ENCODE measurements at places on chromosomes 16 and 17.

DNA sequence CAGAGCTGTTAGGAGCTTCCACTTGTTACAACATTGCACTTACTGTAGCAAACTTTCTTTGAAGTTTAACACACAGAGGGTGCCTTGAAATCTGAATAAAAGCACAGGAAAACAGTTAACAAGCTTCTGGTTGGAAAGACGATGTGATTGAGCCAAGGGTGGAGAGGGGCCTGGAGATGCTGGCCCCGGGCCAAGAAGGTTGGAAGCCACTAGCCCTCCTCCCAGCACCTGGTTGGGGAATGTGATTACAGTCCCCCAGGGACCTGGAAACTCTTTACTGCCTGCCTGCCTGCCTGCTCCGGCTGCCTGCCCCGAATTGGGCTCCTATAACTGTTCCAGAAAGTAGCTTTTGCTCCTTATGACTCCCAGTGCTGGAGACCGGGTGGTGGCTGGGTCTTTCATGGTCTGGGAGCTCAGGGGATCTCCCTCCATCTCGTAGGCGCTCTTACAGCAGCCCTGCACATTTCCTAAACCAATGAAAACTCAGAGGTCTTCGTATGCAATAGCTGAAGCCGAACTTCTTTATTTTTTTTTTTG is 48.0 kb upstream of the ZFHX3 start:
- DNase-seq = no peak

GRCh38 chr16:29304251-29304650 is 102.3 kb downstream of the NPIPB11 start:
- DNase-seq = no peak

- DNase-seq = no peak
Observed at GRCh38 chr17:15122857-15123256, 142.3 kb downstream of the PMP22 start.

DNA sequence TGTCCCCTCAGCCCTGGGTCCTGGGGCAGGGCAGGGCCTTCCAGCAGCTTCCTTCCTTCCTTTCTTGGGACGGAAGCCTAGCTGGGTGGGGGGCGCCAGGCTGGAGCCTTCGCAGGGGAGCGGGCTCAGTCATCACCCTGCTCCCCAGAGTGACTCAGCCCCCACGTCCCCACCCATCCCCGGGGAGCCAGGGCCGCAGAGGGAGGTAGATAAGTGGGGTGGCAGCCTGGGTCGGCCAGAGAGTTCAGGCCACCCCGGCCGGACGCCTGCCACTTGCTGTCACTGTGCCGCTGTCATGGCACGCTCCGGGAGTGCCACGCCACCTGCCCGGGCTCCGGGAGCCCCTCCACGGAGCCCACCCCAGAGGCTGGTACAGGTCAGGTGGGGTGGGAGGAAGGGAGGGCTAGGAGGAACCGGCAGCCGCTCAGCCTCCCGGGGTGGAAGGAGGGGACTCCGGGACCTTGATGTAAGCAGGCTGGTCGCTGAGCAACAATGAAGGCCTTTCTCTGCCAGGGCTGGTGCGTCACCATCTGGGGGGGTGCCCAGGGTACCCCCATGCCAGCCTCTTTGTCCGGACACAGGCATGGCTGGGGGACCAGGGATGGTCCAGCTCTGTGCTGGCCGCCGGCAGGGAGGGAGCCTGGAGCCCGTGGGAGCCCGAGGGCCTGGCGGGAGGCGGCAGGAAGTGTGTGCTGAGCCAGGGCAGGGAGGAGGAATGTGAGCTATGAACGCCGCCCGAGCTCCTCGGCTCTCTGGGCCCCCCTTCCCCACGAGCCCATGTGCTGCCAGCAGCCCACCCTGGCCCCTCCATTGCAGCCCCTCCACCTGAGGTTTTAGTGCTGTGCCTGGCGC is 6.6 kb downstream of the NHERF2 start:
- DNase-seq = peak; percentile 78

DNA sequence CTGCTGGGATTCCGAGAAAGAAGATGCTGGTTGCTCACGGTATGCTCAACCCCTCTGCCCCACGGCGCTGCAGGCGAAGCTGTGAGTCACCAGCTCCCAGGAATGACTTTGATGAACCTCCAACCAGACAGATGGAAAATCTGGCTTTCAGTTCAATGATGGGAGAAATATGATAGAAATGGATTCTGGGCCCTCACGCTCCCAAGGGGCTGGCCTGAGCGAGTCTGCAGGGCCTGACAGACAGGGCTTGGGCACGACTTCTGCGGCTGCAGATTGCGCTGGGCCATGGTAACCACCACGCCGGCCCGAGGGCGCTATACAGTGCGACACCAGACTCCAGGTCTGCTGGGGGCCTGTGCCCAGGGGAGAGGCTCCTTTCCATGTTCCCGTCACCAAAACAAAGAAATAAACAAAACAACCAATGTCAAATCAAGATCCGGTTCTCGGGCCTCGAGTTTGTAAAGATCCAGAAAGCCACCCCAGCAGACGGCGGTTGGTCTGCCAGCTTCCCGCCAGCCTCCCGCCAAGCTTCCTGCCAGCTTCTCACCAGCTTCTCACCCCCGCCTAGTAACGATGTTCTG is 11.1 kb upstream of the ABR start:
- no peak for DNase-seq

- no peak for DNase-seq
Observed at GRCh38 chr17:56700919-56701420, 107.5 kb downstream of the NOG start.

GRCh38 chr17:64635647-64636305 is 26.3 kb downstream of the SMURF2 start:
- DNase-seq = no peak

DNA sequence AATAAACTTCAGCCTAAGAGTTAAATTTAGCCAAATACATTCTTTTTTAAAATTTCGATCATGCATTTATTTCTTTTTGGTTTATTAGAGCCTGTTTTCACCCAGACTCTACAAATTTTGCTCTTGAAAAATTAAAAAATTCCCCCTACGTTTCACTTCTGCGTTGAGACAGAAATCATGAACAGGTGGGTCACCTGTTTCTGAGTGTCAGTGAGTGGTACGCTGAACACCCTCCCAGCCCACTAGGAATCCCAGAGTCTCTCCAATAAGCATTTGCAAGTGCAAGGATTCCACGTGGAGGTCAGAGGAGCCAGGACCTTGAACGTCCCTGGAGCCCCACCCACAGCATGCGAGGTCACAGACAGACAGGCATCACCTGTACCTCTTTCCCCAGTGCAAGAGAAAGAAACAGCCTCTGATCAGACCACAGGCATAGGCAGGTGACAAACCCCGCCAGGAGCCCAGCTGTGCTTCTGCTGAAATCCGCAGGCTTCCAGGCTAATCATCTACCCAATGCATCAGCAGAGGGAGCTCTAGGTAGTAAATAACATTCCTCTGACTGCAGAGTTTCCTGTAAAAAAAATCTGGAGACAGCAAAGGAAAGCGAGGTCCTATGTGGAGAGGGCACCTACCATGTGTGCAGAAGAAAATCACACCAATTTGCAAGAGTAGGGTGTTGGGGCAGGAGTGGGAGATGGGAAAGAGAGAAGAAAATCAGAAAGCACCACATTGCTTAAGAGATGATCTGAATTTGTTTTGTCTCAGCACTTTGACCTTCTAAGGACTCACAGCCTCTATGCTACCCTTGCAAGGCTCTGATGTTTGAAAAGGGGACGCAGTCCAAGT is 5.9 kb upstream of the XYLT1 start:
- DNase-seq = peak; percentile 30

GRCh38 chr17:44533533-44534246 is 23.6 kb upstream of the FZD2 start:
- DNase-seq = peak; percentile 94
